ENCODE measurements at places on chromosomes 2 and 18.

GRCh38 chr2:160144280-160144990, 55.6 kb downstream of the ITGB6 start:
- DNase-seq: no peak

- DNase-seq: no peak
Measured at GRCh38 chr2:69619725-69620124, 23.8 kb downstream of the AAK1 start.

DNA sequence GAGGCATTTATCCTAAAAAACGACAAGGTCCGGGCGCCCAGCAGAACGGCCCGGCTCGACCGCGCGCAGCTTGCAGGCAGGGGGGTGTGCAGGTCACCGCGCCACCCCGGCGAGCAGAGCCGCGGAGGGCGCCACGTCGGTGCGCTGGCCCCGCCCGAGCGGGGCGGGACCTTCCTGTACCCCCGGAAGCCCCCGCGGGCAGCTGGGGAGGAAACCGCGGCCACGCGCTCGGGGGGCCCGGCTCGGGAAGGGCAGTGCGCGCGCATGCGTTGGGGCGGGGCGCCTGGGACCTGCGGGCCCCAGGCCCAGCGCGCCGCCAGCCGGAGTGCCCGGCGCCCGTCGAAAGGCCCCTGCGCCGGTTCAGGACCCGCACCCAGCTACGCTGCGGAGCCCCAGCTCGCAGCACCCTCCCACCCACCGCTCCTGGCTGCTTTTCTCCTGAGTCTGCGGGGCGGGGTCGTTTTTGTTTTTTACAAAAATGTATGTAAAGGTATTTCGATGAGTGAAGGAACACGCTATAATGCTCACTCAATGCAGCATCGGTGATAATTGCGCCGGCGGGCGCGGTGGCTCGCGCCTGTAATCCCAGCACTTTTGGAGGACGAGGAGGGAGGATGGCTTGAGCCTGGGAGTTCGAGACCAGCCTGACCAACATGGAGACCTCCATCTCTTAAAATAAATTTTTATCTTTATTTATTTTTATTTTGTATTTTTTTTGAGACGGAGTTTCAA, 47.7 kb upstream of the POMC start:
- DNase-seq: no peak

DNA sequence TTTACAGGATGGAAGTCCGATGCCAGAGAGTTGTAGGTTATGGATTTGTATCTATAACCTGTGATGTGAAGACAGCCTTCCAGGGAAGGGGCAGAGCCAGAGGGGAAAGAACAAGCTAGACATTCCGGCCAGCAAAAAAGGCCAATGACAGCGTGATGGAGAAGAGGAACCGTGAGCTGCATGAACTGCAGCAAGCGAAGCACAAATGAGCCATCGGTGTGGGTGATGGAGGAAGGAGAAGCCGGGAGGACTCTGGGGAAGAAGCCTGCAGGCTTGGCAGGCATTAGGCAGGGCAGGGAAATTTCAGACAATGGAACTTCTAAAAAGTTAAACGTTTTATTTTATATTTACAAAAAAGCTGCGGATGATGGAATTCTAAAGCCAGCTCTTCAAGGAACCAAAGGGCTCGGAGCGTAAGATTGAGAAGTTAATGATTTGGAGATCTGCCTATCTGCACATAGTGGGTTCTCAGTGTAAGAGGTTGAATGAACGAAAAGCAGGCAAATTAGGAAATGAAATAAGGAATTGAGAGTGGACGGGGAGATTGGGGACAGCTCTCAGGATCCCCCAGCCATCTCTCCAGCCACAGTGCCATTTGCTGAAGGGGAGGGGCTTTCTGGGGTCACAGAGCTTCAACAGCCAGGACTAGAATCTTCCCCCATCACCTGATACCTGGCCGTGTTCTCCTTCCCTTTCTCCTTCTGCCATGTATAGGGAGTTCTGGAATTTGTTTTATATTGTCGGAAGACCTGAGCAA, 28.4 kb downstream of the NGEF start:
- no peak for DNase-seq

- DNase-seq: peak; percentile 60
Measured at GRCh38 chr2:201908901-201909300, 102.6 kb downstream of the CDK15 start.

GRCh38 chr18:13374468-13375301, 156.1 kb downstream of the LDLRAD4 start:
- DNase-seq: no peak

DNA sequence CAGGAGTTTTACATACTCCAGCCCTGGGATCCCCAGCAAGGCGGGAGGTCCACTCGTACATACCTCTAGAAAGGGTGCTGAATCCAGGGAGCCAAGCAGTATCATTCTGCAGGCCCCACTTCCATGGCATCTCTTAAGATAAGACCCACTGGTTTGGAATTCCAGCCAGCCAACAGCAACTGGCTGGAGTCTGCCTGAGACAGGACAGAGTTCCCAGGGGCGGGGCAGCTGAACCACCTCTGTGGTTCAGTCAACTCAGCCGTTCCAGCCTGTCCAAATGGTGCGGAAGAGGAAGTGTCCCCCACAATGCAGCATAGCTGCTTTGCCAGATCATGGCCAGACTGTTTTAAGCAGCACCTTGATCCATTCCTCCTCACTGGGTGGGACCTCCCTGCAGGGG, 33.2 kb downstream of the ZNF892 start:
- DNase-seq: no peak

GRCh38 chr2:113041871-113042270, 10.8 kb downstream of the IL36B start:
- DNase-seq: no peak

DNA sequence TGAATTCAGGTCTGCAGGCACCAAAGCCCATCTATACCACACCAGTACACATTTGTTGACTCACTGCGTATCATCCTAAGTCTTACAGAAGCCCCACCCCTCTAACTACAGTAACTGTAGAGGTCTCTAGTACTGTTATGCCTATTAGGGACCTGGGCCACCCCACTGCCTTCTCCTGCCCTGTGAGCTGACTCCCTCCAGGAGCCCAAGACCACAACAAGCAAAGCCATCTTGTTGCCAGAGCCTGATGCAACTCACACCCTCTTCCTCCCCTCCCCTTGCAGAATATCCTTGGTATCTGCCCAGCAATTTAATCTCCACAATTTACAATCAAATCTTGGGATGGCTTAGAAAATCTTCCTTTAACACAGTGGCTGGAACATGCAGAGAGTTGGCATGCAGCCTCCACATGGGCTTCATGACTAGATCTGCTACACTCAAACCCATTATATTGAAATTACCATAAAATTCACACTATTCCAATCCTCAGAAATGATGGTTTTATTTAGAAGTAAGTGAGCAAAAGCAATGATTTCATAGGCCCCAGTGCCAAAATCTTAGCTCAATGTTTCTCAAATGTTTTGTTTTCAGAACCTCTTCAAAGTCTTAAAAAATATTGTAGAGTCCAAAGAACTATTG, 17.7 kb upstream of the CYP1B1 start:
- DNase-seq: no peak

- no peak for DNase-seq
Measured at GRCh38 chr2:184370954-184371353, 227.4 kb upstream of the ZNF804A start.

DNA sequence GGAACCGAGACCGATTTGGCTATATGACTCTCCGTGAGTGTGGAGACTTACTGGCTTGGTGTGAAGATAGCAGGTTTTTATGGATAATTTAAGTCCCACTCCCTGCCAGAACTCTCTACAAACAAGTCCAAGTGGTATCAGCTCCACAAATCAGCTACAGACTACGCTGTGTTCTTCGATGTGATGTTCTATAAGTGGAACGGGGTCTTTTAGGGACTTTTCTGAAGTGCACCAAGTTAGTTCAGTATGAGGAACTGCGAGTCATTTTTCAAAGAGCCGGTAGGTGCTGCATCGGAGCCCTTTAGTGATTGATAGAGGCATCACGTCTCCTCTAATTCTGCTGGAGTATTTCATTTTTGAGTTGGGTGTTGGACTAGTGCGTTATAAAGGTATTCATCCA, 107.1 kb downstream of the TSHZ1 start:
- DNase-seq: no peak

GRCh38 chr2:206096876-206097275, 10.9 kb upstream of the INO80D start:
- DNase-seq: no peak

GRCh38 chr2:69742322-69742952, 503 bp downstream of the ANXA4 start:
- no peak for DNase-seq

GRCh38 chr18:11259469-11260150, 110.2 kb upstream of the PIEZO2 start:
- DNase-seq: no peak

- DNase-seq: no peak
Measured at GRCh38 chr2:191202881-191203397, 42.3 kb upstream of the MYO1B start.

GRCh38 chr2:147173798-147174197, 671.0 kb upstream of the ACVR2A start:
- no peak for DNase-seq

- DNase-seq: no peak
Measured at GRCh38 chr18:37322492-37323035, 243.0 kb downstream of the CELF4 start.

DNA sequence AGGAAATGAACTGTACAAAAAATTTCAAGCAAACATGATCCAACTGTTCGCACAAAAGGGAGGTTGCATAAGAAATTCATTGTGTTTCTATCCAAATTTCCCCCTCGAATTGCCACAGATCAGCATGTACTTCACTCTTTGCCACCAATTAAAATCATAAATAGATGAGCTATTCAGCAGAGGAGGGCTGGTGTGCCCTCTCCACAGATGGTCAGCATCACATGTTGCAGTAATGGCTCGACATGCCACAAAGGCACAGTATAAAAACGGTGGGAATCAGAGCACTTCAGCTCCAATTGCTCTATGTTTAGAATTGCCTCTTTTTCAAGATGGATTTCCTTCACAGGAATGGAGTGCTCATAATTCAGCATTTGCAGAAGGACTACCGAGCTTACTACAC, at the start of gene G6PC2:
Gene G6PC2, plus strand, starts transcription at position 289 of the 400 bp plus-strand sequence. Its CDS starts 41 bp downstream, at position 330.
- DNase-seq: peak; percentile 65

DNA sequence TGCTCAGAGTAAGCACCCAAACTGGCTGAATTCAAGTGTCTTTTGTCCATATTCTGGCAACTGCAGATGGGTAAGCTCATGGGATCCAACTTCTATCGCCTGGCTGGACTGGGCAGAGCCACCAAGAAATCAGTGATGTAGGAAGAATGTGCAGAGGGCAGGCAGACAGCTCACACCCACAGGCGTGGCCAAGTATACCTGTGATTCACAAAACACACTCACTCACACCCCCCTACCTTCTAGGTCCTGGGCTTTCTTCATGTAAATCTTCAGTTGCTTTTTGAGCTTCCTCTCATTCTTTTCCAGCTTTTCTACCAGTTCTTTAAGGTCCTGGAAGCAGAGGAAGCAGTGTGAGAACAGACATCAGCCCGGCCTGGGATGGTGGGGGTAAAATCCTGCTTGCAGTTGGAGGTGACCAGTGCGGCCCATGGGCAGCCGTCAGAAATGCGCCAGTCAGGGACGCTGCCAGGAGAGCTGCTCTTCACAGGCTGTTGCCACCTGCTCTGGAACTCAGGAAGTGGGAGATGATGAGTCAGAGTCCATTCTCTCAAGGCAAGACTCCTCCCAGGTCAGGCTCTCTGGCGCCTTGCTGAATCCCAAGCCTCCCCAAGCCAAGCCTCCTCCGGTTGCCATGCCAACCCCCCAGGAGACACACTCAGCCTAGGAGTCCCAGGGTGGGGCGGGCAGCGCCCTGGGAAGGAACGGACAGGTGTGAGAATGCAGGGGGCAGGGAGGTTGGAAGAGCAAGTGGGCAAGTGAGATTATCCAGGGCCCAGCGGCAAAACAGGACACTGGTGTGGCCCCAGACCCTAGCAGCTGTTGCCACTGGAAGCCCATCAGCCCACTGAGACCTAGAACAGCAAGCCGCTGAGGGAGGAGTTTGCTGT, 36.2 kb upstream of the ACAA2 start:
- DNase-seq: no peak

DNA sequence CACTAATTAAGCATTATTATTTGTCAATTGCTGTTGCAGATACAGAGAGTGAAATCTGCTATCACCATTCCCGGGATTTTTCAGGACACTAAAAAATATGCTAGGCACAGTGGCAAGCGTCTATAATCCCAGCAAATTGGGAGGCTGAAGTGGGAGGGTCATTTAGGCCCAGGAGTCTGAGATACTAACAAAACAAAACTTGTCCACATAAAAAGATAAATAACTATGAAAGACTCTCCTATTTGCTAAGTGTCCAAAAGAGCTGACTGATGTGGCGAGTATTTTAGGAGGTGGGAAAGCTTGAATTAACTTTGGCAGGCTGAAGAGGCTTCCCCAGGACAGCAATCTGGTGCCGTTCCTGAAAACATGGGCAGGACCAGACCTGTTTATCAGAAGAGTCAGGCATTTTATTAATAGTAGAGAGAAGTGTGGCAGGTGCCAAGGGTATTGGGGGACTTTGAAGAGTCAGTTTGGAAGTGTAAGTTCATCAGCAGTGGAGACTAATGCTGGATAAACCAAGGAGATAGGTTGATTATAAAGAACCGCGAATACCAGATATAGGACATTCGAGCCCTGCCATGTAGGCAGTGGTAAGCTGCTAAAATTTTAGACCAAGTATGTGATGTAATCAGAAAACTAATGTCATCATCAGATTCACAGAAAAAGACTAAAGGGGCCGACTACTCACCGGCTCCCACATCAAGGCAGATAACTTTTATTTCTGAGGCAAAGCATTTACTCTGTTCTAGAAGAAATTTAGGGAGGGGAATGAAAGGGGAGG, 201.8 kb downstream of the EPHA4 start:
- DNase-seq: no peak

DNA sequence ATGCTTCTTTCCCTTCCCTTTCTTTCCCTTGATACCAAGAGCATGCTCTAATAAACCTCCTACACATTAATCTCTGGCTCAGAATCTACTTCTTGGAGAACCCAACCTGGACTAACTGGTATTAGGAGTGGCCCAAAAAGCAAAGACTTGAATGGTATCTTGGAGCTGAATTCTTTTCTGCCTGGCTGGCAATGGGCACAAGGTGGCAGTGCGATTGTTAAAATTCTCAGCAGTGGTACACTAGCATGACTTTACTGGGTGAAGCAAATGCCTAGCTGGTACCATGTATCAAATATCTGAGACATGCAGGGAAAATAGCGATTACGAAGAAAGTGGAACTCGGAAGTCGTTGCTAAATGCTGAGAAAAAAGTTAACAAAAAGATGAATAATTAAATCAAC, 376.1 kb downstream of the XIRP2 start:
- DNase-seq: peak; percentile 40

- DNase-seq: no peak
Measured at GRCh38 chr2:212357606-212358005, 181.0 kb downstream of the ERBB4 start.

Measured in foreskin melanocyte (primary cell).